Mesothelial cell of epicardium (in vitro differentiated cells): ENCODE measurements at places on chromosomes 6 and 20. TPM values are rescaled to one million over a fixed set of nuclear protein-coding genes. Genes with fewer than 3 reads are reported as not detected.
A peak's percentile ranks its signal among the peaks of the same experiment; 100 is the strongest.

The AGER gene
- total RNA-seq = 23.7 to 28.1 TPM (median 27.5 TPM) in 3 replicates

DNA sequence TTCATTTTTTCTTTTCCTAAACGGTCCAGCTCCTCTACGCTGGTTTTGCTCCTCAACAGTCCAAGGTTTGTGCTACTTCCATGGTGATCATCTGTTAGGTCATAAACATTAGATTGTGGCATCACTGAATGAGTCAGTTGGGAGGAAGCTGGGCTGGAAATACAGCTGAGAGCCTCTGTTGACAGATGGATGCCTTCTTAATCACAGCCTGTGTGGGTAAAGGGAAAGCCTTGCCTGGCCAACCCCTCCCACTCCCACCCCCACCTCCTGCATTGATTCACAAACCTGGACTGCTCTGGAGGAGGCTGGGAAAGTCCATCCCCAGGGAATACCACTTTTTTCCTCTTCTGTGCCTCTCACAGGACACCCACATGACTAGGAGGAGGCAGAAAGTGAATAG, 180.6 kb upstream of the CCN2 start:
- H3K36me3 ChIP-seq = no peaks in the 10 kb centered on the region
- peak overlapping the region; percentile 76 for H3K27ac ChIP-seq
- H3K4me3 ChIP-seq = no peak overlapping the region
- no peak for DNase-seq

DNA sequence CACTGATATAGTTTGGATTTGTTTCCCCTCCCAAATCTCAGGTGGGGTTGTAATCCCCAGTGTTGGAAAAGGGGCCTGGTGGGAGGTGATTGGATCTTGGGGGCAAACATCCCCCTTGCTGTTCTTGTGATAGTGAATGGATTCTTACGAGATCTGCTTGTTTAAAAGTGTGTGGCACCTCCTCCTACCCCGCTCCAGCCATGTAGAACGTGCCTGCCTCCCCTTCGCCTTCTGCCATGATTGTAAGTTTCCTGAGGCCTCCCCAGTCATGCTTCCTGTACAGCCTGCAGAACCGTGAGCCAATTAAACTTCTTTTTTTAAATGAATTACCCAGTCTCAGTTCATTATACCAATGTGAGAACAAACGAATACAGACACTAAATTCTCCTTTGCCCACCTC, 26.7 kb downstream of the SLC52A3 start:
- no peaks in the 10 kb centered on the region for H3K36me3 ChIP-seq
- peaks cover 14% of the 10 kb centered on the region for H3K27me3 ChIP-seq
- DNase-seq = no peak
- no peak overlapping the region for H3K4me3 ChIP-seq
- H3K27ac ChIP-seq = no peak overlapping the region

DNA sequence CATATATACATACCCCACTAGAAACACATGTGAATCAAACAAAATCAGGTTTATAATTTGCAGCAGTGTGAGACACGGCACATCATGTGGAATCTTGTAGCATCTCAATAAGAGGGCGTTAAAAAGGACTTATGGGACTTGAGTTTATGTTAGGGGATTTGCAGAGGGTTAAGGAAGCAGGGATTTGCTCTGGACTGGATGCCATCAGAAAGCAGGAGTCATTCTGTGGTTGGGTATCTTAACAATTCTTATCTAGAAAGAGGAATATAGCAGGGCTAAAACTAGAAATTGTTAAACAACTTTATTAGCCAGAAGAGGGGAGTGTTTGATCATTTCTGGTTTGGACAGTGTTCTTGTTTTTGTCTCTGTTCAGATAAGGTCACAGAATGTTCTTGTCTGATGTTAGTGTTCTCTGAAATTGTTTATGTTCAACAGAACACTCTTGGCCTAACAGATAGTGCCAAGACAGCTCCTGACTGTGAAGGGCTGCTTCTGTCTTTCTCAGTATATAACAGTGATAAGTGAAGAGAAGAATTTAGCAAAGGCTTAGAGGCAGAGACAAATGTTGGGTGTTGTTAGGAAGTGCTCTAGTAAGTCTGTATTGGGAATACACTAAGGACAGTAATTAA, 39.2 kb downstream of the LIN28B start:
- no peak overlapping the region for H3K27ac ChIP-seq
- peaks cover 10% of the 10 kb centered on the region for H3K36me3 ChIP-seq
- no peaks in the 10 kb centered on the region for H3K27me3 ChIP-seq
- DNase-seq = no peak
- peaks cover 12% of the 10 kb centered on the region for H3K4me1 ChIP-seq

- no peak for DNase-seq
- no peak overlapping the region for H3K4me3 ChIP-seq
- H3K4me1 ChIP-seq = no peaks in the 10 kb centered on the region
- no peak overlapping the region for H3K27ac ChIP-seq
- no peaks in the 10 kb centered on the region for H3K36me3 ChIP-seq
Measured at GRCh38 chr6:63941747-63942470, 306.3 kb downstream of the PHF3 start.

DNA sequence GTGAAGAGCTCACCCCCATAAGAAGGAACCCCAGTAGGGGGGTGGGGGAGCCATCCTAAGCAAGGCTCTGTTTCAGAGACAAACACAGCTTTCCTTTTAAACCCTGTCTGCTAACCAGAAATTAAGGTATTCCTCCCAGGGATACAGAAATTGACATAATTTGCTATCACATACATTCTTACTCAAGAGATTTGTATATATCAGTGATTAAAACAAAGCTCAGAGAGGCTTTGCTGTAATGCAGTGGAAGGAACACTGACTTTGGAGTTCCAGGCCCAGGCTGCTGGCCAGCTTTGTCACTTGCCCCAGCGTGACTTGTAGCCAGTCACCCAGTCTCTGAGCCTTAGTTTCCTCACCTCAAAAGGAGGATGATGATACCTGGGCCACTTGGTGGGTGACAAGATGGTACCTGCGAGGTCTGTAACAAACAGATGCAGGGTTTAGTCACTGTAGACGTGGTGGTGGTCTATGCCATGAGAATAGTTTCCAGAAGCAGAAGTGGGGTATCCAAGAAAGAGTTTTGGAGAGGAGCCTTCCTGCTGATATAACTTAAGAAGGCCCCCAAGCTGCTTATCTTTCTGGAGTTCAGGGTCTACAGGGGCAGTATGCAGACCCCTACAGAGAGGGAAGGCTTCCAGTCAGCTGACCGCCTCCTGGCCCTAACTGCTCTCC, 3.2 kb upstream of the FOXF2 start:
- no peaks in the 10 kb centered on the region for H3K36me3 ChIP-seq
- H3K4me1 ChIP-seq = peaks cover 12% of the 10 kb centered on the region
- peaks cover 84% of the 10 kb centered on the region for H3K27me3 ChIP-seq
- H3K4me3 ChIP-seq = no peak overlapping the region
